Forelimb muscle (tissue), 1 donor: ENCODE measurements at places on chromosomes 6 and 20.

DNA sequence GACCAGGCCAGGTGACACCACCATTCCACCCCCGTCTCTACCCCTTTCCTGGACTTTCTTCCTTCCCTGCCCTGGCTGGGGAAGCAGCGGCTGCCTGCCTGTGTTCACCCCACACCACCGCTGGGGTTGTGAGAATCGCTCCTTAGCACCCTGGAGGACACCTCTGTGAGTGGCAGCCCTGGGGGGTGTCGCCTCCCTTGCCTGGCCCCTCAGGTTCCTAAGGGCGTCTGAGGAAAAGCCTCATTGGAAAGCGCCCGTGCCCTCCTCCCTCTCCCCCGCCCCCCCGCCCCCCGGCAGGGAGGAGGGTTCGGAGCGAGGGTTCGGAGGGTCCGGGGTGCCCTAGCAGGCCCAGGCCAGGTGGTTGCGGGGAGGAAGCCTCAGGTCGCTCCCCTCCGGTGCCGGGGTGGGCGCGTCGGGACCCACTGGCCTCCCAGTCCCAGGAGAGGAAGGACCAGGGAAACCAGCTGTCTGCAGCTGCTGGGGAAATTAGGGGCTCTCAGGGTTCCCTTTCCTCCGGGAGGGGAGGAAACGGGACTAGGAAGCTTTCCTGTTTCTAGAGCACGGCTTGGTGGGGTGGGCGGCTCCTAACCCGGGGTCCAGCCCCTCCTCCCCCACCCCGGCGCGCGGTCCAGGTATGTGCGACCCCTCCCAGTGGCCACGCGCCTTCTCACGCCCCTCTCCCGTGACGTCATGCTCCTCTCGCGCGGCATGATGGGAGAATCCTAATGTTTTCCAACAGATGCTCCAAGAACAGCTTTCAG lies at the start of gene PHACTR3:
Gene PHACTR3 (plus strand): TSS at position 760 of the 761 bp plus-strand sequence. CDS start 475 bp downstream, outside the sequence.
- DNase-seq = no peak

DNA sequence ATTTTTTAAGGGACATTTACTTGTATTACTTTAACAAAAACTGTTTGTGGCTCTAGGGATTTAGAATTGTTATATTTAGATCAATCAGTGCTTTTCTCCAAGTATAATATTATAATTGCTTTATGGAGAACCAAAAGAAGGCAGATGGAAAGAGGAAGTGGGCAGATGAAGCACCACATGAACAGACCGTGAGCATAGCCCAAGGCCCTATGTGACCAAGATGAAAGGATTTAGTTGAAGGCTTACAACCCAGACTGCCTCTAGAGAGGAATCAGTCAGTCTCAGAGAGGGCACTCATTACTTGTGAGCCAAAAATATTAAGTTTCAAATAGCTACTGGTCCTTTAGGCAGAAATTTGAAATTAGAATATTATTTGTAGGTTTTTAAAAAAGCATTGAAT lies 102.3 kb upstream of the IMPG1 start:
- DNase-seq = no peak

DNA sequence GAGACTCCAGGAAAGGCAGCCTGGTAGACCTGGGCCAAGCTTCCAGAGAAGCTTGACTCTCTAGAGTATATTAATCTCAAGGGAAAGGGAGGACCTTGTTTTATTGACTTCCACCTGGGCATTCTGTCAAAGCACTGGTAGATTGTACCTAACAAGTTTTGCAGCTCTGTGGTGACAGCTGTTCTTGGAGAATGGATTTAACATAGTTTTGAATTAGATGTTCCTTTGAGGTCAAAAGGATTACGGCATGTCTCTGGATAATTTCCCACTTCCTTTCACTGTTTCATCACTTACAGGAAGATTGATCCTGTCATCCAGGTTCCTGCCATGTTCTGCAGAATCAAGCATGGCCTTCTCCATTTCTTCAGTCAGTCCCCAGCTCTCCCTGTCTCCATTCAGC lies 246.0 kb downstream of the PHACTR1 start:
- no peak for DNase-seq

GRCh38 chr6:77123527-77123926 lies 339.8 kb downstream of the HTR1B start:
- DNase-seq = no peak

DNA sequence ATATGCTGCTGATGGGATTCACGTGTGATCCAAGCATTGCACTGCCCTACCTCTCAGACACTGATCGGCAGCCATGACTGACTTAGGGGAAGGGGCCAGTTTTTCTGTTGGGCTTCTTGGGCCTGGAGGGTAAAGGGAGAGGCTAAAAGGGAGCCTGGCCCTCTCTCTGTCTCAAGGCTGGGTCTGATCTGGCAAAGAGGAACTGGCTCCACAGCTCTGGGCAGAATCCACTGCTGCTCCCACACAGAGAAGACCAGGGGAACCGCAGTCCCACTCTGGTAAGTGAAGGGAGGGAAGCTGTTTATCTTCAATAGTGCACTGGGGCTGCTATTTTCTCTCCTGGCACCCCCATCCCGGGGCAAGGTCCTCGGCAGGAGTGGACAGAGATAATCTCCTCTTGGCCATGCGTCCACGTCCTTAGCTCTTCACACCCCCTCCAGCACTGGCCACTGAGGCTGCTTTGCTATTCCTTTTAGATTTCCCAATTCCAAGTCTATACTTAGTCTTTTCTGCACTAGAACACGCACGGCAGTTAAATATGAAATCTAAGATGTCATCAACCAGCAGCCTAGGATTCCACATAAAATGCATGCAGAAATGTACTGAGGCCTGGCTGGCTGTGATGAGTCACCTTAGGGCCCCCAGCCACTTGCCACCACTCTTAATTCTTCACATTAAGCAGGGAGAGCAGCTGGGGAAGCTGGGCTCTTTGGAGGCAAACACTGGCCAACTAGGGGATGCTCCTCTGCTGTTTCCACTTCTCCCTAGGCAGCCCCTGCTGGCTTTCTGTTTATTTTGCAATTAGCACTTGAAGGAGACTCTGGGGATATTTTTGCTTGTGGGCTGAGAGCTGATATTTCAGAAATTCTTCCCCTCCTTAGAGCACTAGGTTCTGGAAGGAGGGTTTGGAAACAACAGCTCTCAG lies 87.8 kb upstream of the ARMC2 start:
- DNase-seq = no peak

- DNase-seq = no peak
These were observed 4.6 kb downstream of the MAS1L start for GRCh38 chr6:29483186-29483585.

- DNase-seq = no peak
These were observed 312.5 kb upstream of the PLCB4 start for GRCh38 chr20:8756410-8756809.
